HCT116 (cell line): ENCODE measurements at places on chromosomes 12 and 14.

DNA sequence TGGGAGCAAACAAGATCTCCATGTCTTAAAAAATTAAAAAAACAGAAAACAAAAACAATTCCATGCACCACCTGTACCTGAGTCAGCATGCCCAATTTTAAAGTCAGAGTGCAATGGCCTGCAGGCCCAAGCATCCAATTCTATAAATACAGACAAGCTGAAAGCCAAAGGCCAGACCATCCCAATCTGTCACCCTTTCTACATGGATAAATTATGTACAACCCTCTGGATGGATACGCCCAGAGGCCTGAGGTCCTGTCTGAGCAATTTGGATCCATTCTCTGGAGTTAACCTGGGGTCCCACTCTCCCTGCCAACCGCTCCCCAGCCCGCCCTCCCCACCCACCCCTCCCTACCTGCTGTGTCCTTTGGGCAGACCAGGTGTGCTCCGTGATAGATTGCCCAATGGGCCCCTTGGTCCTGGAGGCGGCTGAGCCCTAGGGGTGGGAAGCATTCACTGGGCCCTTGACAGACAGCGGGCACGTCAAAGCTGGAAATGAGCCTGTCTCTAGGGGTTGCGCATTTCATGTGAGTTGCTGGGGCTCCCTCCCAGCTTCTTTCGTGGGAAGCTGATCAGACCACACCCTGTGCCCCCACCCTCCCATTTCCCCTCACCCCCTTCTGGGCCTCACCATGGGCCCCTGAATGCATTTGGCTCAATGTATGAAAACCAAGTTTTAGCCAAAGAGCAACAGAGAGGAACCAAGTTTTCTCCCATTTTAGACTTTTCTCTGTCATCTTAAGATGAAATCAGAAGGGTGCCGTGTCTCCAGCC, 171.3 kb downstream of the BCL11B start:
- H3K36me3 ChIP-seq, result no peaks in the 10 kb centered on the region
- no peak overlapping the region for H3K4me3 ChIP-seq
- no peak for DNase-seq
- H3K27me3 ChIP-seq, result no peaks in the 10 kb centered on the region
- no peak overlapping the region for H3K27ac ChIP-seq
- no peaks in the 10 kb centered on the region for H3K4me1 ChIP-seq

GRCh38 chr12:94803939-94804338, 153.6 kb upstream of the TMCC3 start:
- no peaks in the 10 kb centered on the region for H3K36me3 ChIP-seq
- no peak for DNase-seq
- no peak overlapping the region for H3K27ac ChIP-seq
- no peak overlapping the region for H3K4me3 ChIP-seq
- no peaks in the 10 kb centered on the region for H3K4me1 ChIP-seq

- no peak for DNase-seq
- no peaks in the 10 kb centered on the region for H3K4me1 ChIP-seq
- peaks cover 38% of the 10 kb centered on the region for H3K36me3 ChIP-seq
- H3K27ac ChIP-seq, result no peak overlapping the region
- H3K27me3 ChIP-seq, result no peaks in the 10 kb centered on the region
Measured at GRCh38 chr14:99508896-99509629, 27.9 kb downstream of the CCNK start.

GRCh38 chr14:63938198-63939005, 85.6 kb downstream of the SYNE2 start:
- H3K4me1 ChIP-seq, result no peaks in the 10 kb centered on the region
- no peak for DNase-seq
- no peak overlapping the region for H3K4me3 ChIP-seq
- no peaks in the 10 kb centered on the region for H3K27me3 ChIP-seq
- H3K27ac ChIP-seq, result no peak overlapping the region
- H3K36me3 ChIP-seq, result no peaks in the 10 kb centered on the region

- H3K4me1 ChIP-seq, result no peaks in the 10 kb centered on the region
- no peaks in the 10 kb centered on the region for H3K27me3 ChIP-seq
- H3K36me3 ChIP-seq, result no peaks in the 10 kb centered on the region
Measured at GRCh38 chr12:13024531-13024916, 19.7 kb upstream of the FAM234B start.

DNA sequence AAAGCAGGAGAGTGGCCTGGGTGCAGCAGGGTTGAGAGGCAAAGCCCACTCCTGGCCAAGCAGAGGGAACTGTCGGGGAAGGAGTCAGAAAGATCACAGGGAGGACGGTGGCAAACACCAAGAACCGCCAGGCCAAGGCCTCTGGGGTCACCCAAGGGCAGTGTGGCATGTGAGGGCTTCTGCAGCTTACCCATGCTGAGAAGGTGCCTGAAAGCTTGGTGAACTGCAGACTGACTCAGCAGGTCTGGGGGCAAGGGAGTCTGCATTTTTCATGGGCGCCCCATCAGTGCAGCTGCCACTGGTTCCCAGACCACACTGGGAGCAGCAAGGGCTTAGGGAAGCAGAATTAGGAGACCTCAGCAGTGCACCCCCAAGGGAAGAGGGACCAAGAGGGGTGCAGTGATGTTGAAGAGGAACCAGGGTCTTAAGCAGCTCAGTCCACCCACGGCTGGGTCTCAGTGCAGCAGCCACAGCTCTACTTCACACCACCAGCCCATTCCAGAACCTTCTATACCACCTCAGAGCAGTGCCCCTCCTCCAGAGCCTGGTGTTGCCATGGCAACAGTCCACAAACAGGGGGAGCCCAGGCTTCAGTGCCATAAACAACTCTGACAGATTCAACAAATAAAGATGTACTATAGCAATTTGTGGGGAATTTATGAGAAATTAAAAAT, 59.4 kb downstream of the ITPK1 start:
- no peak overlapping the region for H3K4me3 ChIP-seq
- no peaks in the 10 kb centered on the region for H3K36me3 ChIP-seq
- no peaks in the 10 kb centered on the region for H3K27me3 ChIP-seq

DNA sequence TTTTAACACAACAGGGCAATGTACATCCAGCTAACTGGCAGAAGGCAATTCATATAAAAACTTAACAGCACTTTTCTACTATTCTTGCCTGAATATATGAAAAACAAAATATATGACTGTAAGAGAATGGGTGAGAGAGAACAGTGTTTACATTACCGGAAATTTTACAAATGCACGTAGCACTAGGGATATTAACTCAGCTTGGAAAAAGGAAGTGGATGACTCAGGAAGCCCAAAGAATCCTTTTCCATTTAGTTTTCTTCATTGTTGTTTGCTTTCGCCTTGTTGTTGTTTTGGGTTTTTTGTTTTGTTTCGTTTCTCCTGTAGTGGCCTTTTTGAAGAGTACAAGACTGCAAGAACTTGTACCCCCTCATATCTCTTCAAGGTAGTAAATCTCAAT, 295.5 kb downstream of the EGLN3 start:
- no peaks in the 10 kb centered on the region for H3K4me1 ChIP-seq
- H3K36me3 ChIP-seq, result no peaks in the 10 kb centered on the region
- no peak overlapping the region for H3K4me3 ChIP-seq
- no peak overlapping the region for H3K27ac ChIP-seq

DNA sequence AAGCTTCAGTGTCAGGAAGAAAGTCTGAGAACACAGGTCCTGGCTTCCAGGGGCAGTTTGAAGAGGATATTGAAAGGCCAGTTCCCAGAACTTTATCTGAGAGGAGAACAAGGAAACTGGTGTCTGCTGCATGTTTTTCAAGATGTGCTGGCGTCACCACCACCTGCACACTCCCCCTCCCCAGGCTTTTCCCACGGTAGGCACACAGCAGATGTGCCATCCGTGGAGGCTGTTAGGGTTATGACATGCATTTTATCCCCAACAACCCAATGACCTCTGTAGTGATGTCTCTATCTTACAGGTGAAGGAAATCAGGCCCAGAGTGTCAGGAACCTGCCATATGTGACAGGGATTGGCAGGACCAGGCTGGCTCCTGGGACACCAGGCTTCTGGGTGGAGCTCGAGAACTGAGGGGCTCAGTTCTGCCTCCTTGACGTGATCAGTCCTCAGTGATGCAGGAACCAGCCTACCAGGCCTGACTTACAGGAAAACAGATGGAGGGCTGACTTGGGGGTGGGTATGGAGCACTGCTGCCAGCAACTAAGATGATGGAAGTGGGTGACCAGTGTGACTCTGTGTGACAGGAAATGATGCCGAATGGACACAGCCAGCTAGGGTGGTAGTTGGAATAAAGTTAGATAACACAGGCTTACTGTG, 16.8 kb downstream of the SLC25A47 start:
- peaks cover 7% of the 10 kb centered on the region; the same call in 1 of the 2 replicates for H3K36me3 ChIP-seq
- H3K27me3 ChIP-seq, result no peaks in the 10 kb centered on the region
- no peaks in the 10 kb centered on the region for H3K4me1 ChIP-seq
- H3K4me3 ChIP-seq, result no peak overlapping the region
- no peak overlapping the region for H3K27ac ChIP-seq
- DNase-seq, result no peak

DNA sequence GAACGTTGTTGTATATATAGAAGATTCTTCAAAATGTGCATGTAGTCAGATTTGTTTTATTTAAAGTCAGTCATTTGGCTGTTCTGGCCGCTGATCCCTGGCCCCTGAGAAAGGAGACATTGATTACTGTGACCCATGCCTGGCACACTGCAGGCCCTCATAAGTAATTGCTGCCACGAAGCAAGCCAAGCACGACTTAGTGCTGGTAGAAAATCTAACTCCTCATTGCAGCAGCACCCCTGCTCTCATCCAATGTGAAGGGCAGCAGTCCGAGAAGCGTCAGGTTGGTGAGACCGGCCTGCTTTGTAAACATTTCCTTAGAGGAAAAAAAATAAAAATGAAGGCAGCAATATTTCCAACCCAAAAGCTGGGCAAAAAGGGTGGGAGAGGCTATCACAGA, 22.8 kb upstream of the TMTC2 start:
- H3K36me3 ChIP-seq, result no peaks in the 10 kb centered on the region
- no peak for DNase-seq
